CD4-positive, alpha-beta T cell (primary cell): ENCODE measurements at places on chromosomes 2 and 18.

DNA sequence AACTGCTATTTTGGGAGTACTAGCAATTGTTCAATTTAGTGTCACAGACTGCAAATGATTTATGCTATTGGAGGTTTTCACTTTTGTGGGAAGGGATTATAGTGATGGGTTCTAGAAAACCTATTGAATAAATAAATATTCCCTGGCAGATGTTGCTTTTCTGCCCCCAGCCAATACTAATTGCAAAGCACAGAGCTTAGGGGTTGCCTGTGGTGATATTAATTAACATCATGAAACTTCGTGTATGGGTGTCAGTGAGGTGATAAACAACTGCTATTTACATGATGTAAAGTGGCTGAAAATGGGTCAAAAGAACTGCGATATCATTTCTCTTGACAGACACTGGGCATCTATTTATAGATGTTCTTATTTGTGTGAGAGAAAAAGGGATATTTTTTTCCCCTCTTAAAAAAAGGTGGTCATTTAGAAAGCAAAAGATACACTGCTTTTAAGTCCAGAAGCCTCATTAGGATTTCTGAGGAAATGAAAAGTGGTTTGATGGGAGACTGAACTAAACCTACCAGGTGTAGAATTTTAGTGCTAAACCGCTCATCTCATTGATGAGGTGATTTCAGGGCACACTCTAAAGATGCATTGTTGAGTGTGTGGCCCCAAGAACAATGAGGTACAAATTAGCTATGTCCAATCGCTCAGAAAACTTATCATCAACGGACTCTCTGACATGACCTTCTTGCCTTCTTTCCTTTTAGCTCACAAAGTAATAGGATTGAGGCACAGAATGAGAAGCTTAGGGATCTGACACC is 116.7 kb upstream of the CHST9 start:
- DNase-seq = no peak

GRCh38 chr2:136104977-136105376 is 13.0 kb downstream of the CXCR4 start:
- DNase-seq = no peak

DNA sequence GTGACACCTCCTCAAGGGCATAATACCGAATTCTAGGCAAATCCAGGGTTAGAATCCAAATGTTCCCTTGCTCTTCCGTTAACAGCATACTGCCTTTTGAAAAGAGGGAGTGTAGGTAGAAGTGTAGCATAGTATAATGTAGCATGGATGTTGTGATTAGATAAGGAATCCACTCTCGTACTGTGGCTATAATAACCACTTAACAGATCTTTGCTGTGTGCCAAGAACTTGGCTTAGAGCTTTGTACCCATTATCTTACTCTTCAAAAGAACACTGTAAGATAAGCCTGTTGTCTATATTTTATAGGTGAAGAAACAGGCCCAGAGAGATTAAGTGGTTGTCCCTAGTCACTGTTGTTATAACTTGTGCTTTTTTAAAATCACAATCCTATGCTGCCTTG is 24.2 kb downstream of the WDR75 start:
- DNase-seq = no peak

GRCh38 chr2:60025496-60025895 is 528.0 kb downstream of the BCL11A start:
- no peak for DNase-seq

- no peak for DNase-seq
These were observed 27.2 kb upstream of the FAM136A start for GRCh38 chr2:70328921-70329561.

- DNase-seq = no peak
These were observed 524.1 kb upstream of the CNTNAP5 start for GRCh38 chr2:123500988-123501387.

GRCh38 chr2:210475706-210476105 is 853 bp downstream of the LANCL1 start:
- DNase-seq = no peak

DNA sequence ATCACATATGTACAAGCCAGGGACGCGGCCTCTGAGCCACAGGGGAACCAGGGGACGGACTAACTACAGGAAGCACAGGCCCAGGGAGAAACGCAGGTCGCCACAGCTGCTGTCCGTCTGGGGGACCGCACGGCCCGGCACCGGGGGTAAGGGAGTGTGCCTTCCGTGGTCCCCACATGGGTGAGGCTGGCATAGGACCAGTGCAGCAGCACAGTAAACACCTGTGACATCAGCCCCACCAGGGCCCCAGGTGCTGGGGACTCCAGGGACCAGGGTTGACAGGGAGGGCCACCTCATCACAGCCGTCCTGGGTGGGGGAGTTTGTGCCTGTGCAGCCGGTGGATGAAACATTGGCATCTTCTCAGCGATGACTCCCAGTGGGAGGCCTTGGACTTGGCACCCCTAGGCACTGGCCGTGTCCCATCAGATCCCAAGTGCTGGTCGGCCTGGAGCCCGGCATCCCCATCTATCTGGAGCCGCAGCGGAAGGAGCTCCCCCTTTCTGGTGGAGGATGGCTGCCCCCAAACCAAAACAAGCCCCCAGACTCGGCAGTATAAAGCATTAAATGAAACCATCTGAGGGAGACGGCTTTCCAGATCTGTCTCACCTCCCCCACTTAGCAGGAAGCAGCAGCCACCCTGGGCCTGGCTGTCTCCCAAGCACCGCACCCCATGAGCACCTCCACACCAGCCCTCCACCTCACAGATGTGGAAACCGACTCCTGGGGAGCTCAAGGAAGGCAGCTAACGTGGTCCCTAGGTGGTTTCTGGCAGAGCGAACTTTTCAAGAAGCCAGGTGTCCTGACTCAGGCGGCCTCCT is 22.5 kb downstream of the AQP12A start:
- no peak for DNase-seq

GRCh38 chr2:132936261-132936660 is 266.3 kb upstream of the LYPD1 start:
- DNase-seq = no peak

DNA sequence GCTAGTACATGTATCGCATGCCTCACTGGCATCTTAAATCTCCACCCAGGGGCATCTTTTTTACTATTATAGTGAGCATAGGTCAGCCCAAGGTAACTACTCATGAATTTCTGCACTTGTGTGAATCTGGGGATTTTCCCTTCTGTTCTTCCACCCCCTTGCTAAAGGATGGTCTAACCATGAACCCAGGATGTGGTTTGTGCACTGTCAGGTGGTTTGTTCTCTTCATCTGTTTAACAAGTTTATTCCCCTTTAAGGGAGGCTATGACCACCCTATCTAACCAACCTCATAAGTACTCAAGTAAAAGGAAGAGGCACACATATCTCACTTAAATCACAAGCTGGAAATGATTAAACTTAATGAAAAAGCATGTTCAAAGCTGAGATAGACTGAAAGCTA is 243.0 kb downstream of the RPRM start:
- no peak for DNase-seq

DNA sequence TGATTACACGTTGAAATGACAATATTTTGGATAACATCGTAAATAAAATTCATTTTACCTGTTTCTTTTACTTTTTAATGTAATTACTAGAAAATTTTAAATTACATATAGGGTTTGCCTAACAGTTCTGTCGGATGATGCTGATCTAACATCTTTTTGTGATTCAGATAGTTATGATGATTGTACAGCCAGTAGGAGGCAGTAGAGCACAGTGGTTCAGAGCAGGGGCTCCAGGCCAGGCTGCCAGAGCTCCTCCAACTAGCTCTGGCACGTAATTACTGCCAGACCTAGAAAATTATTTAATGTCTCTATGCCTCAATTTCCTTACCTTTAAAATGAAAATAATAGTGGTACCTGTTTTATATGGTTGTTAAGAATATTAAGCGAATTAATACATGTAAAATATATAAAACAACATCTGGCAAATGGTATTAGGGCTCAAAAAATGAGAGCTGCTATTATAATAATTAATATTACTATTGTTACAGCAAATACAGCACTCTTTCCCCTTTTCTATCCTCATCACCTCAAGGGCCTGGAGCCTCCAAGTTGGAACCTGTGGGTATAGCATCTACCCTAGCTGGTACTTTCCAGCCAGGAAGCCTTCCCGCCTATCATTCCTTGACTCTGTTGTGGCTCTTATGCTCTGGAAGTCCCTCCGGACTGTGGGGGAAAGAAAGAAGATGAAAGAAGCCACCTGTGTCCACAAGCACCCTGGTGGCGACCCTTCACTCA is 47.7 kb upstream of the PLA2R1 start:
- DNase-seq = peak; percentile 25

DNA sequence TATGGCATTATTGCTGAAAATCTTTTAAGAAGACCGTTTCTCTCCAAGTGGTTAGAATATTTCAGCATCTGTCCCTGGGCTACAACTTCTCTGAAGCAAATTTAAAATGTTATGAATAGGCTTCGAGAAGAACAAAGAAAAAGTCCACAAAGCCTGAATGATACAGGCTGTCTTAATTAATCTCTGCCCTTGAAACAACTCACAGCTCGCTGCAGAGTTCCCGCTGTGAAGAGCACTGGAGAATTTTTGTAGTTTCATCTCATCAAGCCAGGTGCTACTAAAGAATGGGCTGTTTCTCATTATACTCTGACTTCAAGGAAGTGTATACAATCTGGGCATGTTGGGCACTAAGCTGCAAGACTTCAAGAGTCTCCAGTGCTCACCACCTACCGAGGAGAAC is 67.6 kb downstream of the LAMA1 start:
- no peak for DNase-seq

DNA sequence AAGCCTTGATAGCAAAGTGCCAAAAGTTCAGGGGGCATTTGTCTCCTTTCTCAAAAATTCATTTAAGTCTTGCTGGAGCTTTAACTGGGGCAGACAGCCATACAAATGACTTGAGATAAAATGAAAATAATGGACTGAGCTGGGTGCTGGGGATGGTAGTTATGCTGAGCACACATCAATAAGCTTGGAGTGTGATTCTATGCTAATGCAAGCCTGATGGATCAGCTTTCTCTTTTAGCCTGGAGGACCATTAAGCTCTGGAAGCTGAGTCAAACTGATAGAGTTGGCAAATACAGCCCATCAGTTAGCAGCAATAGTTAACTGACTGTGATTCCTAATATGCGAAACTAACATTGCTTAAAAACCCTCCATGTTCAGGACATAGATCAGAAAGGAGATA is 98.0 kb downstream of the CAMKMT start:
- no peak for DNase-seq

GRCh38 chr18:39341129-39341528 is 1775.5 kb upstream of the CELF4 start:
- no peak for DNase-seq
